ENCODE measurements at places on chromosomes 2 and 18. TPM values are rescaled to one million over a fixed set of nuclear protein-coding genes. Genes with fewer than 3 reads are reported as not detected.

MYOM1 gene
- 0.90 TPM for total RNA-seq

RTP5 gene
- not detected for total RNA-seq

DNA sequence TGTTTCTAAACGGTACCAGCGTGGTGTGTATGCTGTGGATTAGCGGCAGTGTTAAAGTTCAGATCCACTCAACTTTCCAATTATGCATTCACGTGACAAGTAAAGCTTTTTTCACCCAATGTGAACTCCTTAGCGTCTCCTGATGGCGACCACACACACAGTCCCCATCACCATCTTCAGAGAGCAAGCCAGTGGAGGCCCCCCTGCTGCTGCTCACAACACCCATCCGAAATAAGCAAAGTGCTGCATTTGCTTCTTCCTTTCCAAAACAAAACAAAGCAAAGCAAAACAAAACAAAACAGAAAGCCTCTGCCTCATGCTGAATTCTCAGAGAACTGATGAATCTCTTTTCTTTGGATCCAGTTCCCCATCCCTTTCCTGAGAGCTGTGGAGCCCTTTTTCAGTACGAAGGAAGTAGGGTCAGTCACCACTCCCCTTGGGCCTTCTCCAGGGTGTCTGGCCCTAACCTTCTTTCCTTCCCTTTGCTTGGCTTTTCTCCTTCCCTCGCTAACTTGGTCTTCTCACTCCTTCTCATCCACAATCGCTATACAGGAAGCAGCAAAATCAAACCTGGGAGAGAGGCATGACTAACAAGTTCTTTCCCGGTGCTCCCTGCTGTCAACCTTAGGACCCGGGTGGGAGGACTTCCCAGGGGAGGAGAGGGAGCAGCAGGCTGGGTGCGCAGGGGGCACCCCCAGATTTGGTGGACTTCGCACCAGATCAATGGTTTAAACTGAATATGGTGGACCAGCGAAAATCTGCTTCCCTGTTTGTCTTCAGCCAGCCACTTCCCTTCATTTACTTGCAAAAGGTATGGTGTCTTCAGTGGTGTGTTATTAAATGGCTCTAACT lies 56.0 kb downstream of the NRP2 start:
- DNase-seq, result no peak

DNA sequence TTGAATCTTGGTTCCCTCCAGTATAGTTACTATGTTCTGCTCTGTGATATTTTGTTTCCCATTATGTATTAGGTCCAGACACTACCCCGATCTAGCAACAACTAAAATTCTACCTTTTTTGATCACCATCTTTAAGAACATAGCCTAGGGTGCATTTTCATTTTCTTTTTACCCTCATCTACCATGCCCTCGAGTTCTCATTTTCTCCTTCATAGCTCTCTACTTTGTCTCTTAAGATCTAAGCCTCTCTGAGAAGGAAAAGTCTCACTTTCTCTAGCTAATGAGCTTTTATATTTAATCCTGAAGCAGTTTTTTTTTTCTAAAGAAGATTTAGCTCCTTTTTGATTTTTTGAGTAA lies 1089.4 kb upstream of the SLC39A10 start:
- DNase-seq, result no peak

DNA sequence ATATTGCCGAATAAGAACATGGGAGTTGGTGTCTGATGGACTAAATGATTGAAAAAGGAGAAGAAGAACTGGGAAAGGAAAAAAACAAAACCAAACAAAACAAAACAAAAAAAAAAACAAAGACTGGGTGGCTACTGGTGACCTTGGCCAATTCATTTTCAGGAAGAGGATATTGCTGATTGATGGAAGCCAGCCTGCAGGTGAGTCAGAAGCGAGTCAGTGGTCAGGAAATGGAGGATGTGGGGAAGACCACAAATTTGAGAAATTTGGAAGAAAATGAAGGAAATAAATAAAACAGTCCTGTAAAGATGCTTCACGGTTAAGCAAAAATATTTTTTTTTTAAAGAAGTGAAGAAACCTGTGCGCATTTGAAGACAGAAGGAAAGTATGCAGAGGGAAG lies 296.9 kb downstream of the ZNF521 start:
- peak; percentile 18 for DNase-seq

DNA sequence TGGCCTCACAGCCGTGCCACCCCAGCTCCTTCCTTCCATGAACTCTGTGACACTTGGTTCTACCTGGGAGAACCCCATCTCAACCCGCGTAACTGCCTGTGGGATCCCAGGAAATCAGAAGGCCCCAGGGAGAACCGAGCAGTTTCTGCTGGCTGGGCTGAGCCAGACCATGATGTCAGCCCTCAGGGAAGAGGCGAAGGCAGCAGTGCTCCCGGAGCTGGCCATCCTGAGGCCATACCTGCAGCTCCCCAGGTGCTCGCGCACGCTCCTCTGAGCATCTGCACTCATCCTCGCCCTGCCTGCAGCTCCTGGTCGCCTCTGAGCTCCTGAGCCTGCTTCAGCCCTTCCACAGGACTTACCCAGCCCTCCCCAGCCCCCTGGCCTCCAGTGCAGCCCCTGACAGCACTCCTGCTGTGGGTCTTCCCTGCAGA lies 186.1 kb downstream of the SEPTIN10 start:
- no peak for DNase-seq

DNA sequence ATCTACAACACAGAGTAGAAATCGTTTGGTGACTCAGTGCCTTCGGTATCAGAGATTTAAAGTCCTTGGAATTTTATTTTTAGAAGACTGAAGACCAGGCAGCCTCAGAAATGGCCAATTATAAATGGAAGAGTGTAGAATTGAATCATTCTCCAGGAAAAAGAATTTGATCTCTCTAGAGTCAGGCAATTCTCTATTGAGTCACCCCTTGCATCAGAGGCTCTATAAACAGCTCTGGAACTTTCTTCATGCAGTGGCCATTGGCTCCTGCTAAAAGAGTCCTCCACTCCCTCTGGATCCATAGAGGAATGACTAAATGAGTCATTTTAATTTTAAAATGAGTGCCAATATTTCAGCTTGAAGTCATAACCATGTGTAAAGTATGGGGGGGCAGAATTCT lies 816.2 kb downstream of the TDRD15 start:
- DNase-seq, result peak; percentile 0

GRCh38 chr18:74742573-74743243 lies 145.0 kb downstream of the ZNF407 start:
- DNase-seq, result peak; percentile 24

GRCh38 chr18:13461936-13462335 lies 243.4 kb downstream of the LDLRAD4 start:
- no peak for DNase-seq

DNA sequence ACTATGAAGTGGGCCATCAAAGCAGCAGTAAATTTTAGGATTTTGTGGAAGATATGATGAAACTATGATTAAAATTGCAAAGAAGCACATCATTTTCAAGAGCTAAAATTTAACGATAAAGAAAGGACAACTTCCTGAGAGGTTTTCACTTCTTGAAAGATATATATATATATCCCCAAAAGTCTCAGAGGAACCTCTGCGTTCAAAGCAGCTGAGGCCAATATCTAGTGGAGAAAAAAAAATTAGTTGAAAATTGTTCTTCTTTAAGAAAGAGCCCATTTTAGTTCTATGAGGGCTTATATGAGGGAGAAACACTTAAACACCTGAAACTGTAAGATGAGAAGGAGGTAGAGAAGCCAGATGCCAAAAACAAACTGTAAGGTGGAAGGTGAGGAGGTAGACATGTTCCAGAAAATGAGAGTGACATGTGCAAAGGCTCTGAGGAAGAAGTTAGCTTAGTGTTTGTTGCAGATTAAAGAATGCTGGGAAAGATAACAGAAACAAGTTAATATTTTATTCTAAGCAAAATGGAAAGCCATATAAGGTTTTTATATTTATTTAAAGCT lies 72.9 kb upstream of the VRK2 start:
- DNase-seq, result no peak

DNA sequence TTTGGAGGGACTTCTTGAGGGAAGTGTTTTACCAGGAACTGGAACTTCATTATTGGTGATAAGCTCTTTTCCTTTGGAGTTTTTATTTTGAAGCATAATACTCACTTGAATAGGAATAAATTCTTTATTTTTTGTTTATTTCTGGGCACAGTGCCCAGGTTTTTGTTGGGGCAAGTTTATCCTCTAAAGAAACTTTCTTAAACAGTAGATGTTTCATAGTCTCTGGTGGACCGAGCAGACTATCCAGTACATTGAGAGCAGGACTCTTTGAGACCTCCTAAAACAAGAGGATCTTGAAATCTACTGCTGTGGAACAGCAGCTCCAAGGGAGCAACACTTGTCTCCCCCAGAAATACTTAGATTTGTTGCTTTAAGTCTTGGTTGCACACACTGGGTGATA lies 109.4 kb downstream of the PARD3B start:
- DNase-seq, result peak; percentile 33

DNA sequence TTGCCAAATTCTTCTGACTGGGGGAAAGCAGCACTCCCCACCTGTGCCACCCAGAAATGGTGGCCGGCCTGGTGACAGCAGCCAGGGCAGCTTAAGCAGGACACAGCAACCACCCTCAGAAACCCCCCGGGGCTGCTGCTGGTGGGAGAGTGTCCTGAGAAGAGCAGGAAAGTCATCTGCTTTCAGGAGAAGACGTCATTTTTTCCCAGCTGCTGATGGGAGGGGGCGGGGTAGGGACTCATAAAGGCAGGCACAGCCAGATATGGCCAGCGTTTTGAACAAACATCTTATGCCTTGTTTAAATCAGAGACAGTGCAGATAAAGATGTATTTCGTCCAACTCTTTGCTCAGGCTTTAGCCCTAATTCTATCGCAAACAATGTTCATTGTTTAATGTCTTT lies 139.5 kb downstream of the LRRC30 start:
- no peak for DNase-seq

- DNase-seq, result no peak
These were observed 731.2 kb downstream of the TDRD15 start for GRCh38 chr2:21854938-21855337.
